ENCODE measurements at places on chromosomes 11 and 22. TPM values are rescaled to one million over a fixed set of nuclear protein-coding genes. Genes with fewer than 3 reads are reported as not detected.

Gene STX5
- total RNA-seq = 39.9 TPM

DNA sequence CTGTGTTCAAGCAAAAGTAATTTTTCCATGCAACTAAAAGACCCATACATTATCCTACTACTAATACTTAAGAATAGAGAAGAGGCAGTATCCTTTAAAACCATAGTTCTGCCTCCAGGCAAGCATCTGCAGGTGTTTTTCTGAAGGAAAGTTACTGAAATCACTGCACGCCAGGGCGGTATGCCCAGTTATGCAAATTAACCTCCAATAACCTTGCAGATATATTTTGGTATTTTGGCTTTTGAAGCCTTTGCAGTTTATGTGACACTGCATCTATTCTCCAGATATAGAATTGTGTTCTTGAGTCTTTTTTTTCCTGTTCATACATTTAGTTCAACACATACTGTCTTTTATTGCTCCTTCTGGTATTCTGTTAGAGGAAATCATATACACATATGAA is 346.2 kb upstream of the PDGFD start:
- H3K4me1 ChIP-seq = no peaks in the 10 kb centered on the region
- H3K4me3 ChIP-seq = no peak overlapping the region
- H3K27ac ChIP-seq = no peak overlapping the region
- DNase-seq = no peak
- H3K36me3 ChIP-seq = no peaks in the 10 kb centered on the region
- no peaks in the 10 kb centered on the region for H3K27me3 ChIP-seq

GRCh38 chr22:41401781-41402648 is 20.3 kb downstream of the TEF start:
- no peak for DNase-seq
- peaks cover 11% of the 10 kb centered on the region for H3K4me1 ChIP-seq
- H3K27me3 ChIP-seq = peaks cover 2% of the 10 kb centered on the region
- no peak overlapping the region for H3K4me3 ChIP-seq
- H3K36me3 ChIP-seq = peaks cover 4% of the 10 kb centered on the region

- H3K36me3 ChIP-seq = no peaks in the 10 kb centered on the region
- peaks cover 27% of the 10 kb centered on the region for H3K27me3 ChIP-seq
These were observed 4.9 kb upstream of the PPARA start for GRCh38 chr22:46145361-46145851.

DNA sequence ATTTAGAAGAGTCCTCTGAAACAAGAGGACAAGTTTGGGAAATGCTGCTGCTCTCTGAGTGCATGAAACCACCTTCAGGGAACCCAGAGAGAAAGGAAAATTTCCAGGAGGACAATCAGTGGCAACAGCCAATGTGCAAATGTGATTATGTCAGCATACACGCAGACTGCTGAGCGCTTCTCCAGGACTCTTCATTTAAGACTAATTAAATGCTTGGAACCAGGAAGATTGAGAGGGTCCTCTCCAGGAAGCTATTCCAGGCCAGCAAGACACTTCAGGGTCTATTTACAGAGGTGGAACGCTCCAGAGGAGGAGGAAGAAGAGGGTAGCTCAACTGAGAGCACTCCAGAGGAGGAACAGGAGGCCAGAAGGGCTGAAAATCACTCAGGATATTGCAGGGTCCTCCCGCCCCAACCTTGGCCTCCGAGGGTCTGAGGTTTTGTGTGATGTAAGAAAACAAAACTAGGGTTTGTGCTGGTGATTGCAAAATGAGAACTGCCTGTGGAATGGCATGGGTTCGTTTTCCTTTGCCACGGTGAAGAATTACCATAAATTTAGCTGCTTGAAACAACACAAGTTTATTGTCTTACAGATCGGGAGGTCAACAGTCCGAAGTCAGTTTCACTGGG is 14.1 kb upstream of the HTR3A start:
- no peaks in the 10 kb centered on the region for H3K4me1 ChIP-seq
- no peak overlapping the region for H3K4me3 ChIP-seq
- H3K36me3 ChIP-seq = no peaks in the 10 kb centered on the region
- peaks cover 3% of the 10 kb centered on the region for H3K27me3 ChIP-seq
- H3K27ac ChIP-seq = no peak overlapping the region

DNA sequence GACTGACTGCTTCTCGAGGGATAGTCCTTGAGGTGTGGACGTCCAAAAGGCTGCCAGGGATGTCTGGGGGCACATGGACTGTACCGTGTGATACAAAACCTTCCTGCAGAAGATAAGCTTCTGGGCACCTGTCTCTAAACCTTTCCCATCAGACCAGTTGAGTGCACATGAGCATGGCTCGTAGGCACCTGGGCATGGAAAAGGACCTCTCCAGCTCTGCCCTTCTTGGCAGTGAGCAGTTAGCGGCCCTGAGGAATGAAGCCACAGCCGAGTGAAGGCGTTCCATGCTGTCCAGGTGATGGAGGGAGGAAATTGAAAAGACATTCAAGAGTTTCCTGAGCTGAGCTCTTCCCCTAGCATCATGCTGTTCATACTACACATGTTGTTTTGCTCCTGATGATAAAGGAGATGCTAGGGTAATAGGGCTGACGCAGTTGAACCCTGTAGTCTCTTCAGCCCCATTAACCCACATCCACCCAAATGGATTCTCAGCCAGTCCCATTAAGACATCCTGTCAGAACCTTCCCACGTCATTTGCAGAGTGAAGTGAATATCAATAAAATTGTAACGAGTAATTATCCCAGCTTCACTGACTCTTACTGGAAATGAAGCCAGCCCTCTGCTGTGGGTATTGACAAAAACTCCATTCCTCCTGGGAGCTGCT is 138.6 kb downstream of the KIRREL3 start:
- no peaks in the 10 kb centered on the region for H3K27me3 ChIP-seq
- no peak overlapping the region for H3K4me3 ChIP-seq
- no peaks in the 10 kb centered on the region for H3K4me1 ChIP-seq
- DNase-seq = no peak
- H3K36me3 ChIP-seq = no peaks in the 10 kb centered on the region
- no peak overlapping the region for H3K27ac ChIP-seq

GRCh38 chr11:118281284-118281683 is 17.2 kb upstream of the MPZL2 start:
- no peak for DNase-seq
- peak overlapping the region; percentile 73 for H3K27ac ChIP-seq
- peaks cover 68% of the 10 kb centered on the region for H3K4me1 ChIP-seq
- peaks cover 6% of the 10 kb centered on the region for H3K36me3 ChIP-seq
- peaks cover 3% of the 10 kb centered on the region for H3K27me3 ChIP-seq
- H3K4me3 ChIP-seq = peak overlapping the region; percentile 0

Gene RASGRP2
- 19.5 TPM for total RNA-seq

- no peak for DNase-seq
- H3K27ac ChIP-seq = no peak overlapping the region
- H3K27me3 ChIP-seq = peaks cover 11% of the 10 kb centered on the region
- H3K4me1 ChIP-seq = no peaks in the 10 kb centered on the region
- no peak overlapping the region for H3K4me3 ChIP-seq
These were observed 198.5 kb upstream of the ZBED5 start for GRCh38 chr11:11056316-11056715.

Gene CDON
- total RNA-seq = 1.8 TPM

Gene CATSPER1
- total RNA-seq = 0.76 TPM

Gene INPP5J
- total RNA-seq = not detected

Gene TOMT
- total RNA-seq = not detected

GRCh38 chr11:106585061-106585460 is 433.2 kb downstream of the GUCY1A2 start:
- DNase-seq = no peak
- no peak overlapping the region for H3K27ac ChIP-seq
- H3K4me1 ChIP-seq = no peaks in the 10 kb centered on the region
- H3K27me3 ChIP-seq = no peaks in the 10 kb centered on the region

GRCh38 chr22:26573026-26573662 is 16.8 kb downstream of the TPST2 start:
- peaks cover 68% of the 10 kb centered on the region for H3K4me1 ChIP-seq
- no peaks in the 10 kb centered on the region for H3K27me3 ChIP-seq
- DNase-seq = no peak

DNA sequence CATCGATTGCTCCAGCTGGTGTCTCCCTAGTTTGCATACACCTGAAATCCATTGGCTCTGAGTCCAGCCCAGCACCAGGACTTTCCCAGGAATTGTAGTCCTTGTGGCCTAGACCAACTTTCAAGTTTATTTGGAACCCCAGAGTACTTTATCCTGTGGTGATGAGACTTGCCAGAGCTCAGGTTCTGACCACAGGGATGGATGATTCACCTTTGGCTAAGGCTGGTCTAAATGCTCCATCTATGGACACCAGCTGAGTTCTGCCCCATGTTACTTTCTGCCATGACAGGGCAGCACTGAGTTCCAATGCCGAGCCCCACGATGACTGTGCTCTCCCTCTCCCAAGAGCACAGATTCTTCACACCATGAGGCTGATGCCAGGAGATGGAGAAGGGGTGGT is 17.3 kb upstream of the INSC start:
- peaks cover 21% of the 10 kb centered on the region for H3K27me3 ChIP-seq
- no peak for DNase-seq
- peaks cover 4% of the 10 kb centered on the region for H3K4me1 ChIP-seq
- H3K27ac ChIP-seq = no peak overlapping the region

GRCh38 chr11:130623670-130624668 is 175.5 kb downstream of the ADAMTS15 start:
- no peak for DNase-seq
- no peak overlapping the region for H3K27ac ChIP-seq
- no peaks in the 10 kb centered on the region for H3K4me1 ChIP-seq
- H3K4me3 ChIP-seq = no peak overlapping the region
- H3K27me3 ChIP-seq = peaks cover 2% of the 10 kb centered on the region

- no peak for DNase-seq
- no peaks in the 10 kb centered on the region for H3K4me1 ChIP-seq
- H3K27me3 ChIP-seq = peaks cover 2% of the 10 kb centered on the region
These were observed 24.3 kb upstream of the PPFIA1 start for GRCh38 chr11:70246196-70246595.

GRCh38 chr22:27982106-27982505 is 63.0 kb upstream of the PITPNB start:
- H3K36me3 ChIP-seq = no peaks in the 10 kb centered on the region
- H3K27ac ChIP-seq = no peak overlapping the region
- no peak for DNase-seq
- H3K27me3 ChIP-seq = no peaks in the 10 kb centered on the region
- H3K4me3 ChIP-seq = no peak overlapping the region
- H3K4me1 ChIP-seq = no peaks in the 10 kb centered on the region

GRCh38 chr11:67489203-67489884 is 6.5 kb downstream of the AIP start:
- H3K4me1 ChIP-seq = peaks cover 48% of the 10 kb centered on the region
- H3K27me3 ChIP-seq = no peaks in the 10 kb centered on the region
- H3K36me3 ChIP-seq = peaks cover 44% of the 10 kb centered on the region
- no peak for DNase-seq
- peak overlapping the region; percentile 100 for H3K27ac ChIP-seq

- H3K27ac ChIP-seq = no peak overlapping the region
- no peaks in the 10 kb centered on the region for H3K4me1 ChIP-seq
- H3K27me3 ChIP-seq = peaks cover 6% of the 10 kb centered on the region
- no peak overlapping the region for H3K4me3 ChIP-seq
These were observed 380.6 kb downstream of the BRD1 start for GRCh38 chr22:49446759-49447710.

All from activated T-helper 1 cell treated with anti-CD3 and anti-CD28 coated beads, Interleukin-12 subunit alpha, Interleukin-12 subunit beta, Interleukin-2, Interleukin-4 antibody, amounts not matched to agents 30 ng/mL and 10 ng/mL and 1 ng/mL, durations not matched to agents 14 hours and 24 hours and 36 hours (primary cell).